ENCODE measurements at places on chromosomes 7 and 10. TPM values are rescaled to one million over a fixed set of nuclear protein-coding genes. Genes with fewer than 3 reads are reported as not detected.

Gene PWWP2B
- total RNA-seq, result 7.8 TPM

Gene CYP17A1
- total RNA-seq, result not detected

Gene OPN1SW
- total RNA-seq, result not detected

Gene SMKR1
- 0.20 TPM for total RNA-seq

Gene KIN
- 3.7 TPM for total RNA-seq

Gene AZGP1
- not detected for total RNA-seq

Gene GBX1
- total RNA-seq, result not detected

Gene NOLC1
- 20.2 TPM for total RNA-seq

Gene IL15RA
- total RNA-seq, result 5.0 TPM

Gene MCM10
- total RNA-seq, result 2.0 TPM

Gene MOGAT3
- total RNA-seq, result not detected

Gene GPR26
- not detected for total RNA-seq

Gene ADRA2A
- 2.0 TPM for total RNA-seq

Data from smooth muscle cell of the pulmonary artery (primary cell).